ENCODE measurements at places on chromosomes 4 and X.

DNA sequence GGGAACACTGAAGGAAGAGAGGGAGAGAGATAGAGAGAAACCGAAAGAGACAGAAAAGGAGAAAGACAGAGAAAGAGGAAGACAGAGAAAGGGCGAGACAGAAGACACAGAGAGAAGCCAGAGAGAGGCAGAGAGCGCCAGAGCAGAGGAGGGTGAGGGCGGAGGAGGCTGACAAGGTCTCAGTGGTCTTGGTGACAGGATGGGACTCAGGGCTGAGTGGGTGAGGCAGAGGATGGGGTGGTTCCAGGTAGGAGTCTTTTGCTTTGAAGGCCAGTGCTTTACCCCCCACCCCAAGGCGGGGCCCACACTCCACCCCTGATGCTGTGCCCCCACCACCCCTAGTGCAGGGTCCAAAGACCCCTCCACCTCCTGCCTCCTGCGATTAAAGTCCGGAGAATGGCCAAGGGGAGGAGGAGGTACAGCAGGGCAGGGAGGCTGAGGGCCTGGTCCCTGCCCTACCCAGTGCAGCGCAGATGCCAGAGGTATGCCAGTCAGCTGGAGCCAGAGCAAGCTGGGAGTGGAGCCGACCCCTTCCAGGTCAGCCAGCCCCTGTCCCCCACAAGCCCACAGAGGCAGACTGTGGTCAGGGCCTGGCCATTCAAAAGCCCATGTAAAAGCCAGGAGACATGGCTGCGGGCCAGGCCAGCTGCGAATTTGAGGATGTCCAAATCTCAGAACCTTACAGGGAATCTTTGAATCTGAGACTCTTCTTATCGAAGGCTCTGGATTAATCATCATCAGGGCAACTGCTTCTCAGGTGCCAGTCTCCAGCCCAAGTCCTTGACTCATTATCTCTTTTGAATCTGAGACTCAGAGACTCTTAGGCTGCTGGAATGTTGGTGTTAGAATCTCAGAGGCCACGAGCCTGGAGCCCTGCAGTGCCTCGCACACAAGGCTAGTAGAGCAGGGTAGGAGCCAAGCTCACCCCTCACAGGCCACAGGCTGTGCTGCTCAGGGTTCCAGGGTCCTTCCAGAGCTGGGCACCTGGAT lies 758 bp downstream of the IQSEC2 start:
- DNase-seq = no peak

DNA sequence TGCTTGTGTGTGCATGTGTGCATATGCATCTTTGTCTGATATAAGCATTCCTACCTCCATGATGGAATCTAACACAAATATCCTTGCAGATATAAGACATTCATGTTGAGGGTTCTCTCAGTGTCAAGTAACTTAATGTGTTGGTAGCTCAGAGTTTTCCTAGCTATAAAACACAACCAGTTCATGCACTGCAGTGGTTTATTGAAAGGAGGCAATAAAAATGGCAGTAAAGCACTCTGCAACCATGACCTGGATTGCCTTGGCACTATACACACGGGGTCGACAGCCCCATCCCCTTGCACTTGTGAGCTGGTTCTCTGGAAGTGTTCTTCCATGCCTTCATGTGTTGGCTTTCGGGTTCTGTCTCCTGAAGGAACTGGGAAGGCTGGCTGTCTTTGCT lies 38.9 kb downstream of the GPC4 start:
- DNase-seq = no peak

DNA sequence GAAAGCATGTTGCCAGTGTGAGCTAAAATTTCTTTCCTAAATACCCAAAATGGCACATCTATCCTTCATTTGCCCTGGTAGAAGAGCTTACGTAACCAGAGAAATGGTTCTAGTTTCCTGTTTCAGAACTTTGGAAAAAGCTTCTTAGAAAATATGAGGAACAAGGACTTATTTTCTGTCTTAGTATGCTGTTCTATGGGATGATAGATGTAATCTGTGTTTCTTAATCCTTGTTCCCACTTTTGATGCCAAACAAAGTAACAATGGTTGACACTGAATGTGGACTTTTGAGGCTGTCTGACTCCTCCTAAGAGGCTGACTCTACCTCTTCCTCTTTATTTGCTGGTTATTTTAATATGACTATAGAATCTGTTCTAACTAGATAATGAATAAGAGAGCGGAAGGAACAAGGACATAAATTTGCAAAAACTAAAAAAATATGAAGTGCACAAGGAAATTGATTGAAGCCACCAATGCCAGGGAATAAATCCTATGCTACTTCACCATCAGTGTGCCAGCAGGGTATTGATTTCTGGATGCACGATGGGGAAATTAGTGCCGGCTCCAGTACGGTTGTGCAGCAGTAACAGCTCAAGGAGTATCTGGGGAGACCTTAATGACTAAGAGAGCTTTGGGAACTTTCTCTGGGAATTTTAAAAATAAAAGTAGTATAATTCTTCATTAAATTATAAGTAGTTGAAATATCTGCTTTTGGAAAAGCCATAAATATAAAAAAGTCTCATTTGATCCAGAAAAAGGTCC lies 39.4 kb upstream of the TET2 start:
- DNase-seq = no peak

GRCh38 chr4:106473515-106473914 lies 104.9 kb upstream of the GIMD1 start:
- no peak for DNase-seq

GRCh38 chr4:54363037-54363436 lies 133.9 kb downstream of the PDGFRA start:
- DNase-seq = no peak

DNA sequence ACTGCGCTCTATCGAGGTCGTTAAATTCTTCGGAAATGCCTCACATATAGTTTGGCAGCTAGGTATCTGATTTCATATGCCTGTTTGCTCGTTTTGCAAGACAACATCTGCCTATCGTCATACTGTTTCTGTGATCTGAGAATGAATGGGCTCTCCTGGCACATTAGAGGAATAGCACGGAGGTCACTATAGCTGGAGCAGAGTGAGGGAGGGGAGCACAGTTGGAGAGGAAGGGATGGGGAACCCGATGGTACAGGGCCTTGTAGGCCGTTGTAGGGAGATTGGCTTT lies 552 bp downstream of the IKBKG start:
- no peak for DNase-seq

- DNase-seq = no peak
These were observed 60.2 kb downstream of the MID1IP1 start for GRCh38 chrX:38861489-38861888.

GRCh38 chr4:6910960-6911874 lies 1.6 kb downstream of the TBC1D14 start:
- no peak for DNase-seq

- DNase-seq = no peak
These were observed 15.7 kb downstream of the LGI2 start for GRCh38 chr4:25015012-25015411.

DNA sequence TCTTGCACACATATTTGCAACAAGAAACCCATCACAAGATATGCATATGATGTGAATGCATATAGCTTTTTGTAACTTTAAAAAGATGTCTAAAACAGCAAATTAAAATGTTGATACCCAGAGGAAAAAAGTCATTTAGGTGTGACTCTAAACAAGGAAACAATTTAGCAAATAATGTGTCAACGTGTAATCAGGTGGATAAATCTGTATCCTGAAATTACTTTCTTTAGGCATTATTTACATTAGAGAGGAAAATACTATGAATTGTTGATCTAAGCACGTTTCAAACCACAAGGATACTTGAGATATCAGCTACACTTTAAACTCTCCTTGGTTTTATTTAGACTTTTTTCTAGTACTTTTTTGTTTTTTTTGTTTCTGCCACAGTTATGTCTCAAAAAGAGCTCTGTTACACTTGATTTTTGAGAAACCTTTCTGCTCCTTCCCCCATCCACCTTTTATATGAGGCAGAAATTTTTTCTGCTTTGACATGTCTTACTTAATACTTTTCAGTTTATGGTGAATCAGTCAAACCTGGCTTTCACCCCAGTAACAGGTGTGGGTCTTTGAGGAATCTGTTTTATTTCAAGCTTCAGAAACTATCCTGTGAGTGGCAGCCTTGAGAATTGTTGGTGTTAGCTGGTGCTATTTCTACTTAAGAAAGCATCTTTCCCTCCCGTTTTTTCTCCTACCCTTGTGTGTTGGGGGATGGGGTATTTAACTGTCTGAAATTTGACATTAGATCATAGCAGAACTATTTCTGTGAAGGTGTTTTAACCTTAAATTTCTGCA lies 1.9 kb downstream of the NPNT start:
- no peak for DNase-seq

GRCh38 chrX:106139048-106139447 lies 29.1 kb upstream of the PWWP3B start:
- no peak for DNase-seq

- no peak for DNase-seq
These were observed 35.2 kb downstream of the EGF start for GRCh38 chr4:109947918-109948317.

GRCh38 chr4:519885-520682 lies 21.1 kb downstream of the PIGG start:
- DNase-seq = no peak

- DNase-seq = no peak
These were observed 3.9 kb upstream of the DTHD1 start for GRCh38 chr4:36277533-36277932.
